ENCODE measurements at places on chromosomes 6 and 20.

GRCh38 chr6:112649853-112650252, 302.7 kb downstream of the RFPL4B start:
- DNase-seq = no peak

DNA sequence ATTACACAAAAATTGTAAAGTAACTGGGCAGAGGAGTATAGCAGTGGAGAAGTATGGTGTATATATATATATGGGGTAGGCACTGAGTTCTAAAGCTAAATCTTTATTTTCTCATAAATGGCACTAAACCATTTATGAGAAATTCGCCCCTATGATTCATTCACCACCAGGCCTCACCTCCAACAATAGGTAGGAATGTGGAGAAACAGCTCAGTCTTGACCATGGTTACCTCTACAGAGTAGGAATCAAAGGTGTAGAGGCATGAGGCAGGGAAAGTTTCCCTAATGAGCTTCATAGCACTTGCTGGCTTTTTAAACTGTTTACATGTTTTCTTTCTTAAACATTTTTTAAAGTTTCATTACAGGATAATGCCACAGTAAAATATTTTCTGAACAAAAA, 36.9 kb upstream of the SUMO4 start:
- DNase-seq = no peak

DNA sequence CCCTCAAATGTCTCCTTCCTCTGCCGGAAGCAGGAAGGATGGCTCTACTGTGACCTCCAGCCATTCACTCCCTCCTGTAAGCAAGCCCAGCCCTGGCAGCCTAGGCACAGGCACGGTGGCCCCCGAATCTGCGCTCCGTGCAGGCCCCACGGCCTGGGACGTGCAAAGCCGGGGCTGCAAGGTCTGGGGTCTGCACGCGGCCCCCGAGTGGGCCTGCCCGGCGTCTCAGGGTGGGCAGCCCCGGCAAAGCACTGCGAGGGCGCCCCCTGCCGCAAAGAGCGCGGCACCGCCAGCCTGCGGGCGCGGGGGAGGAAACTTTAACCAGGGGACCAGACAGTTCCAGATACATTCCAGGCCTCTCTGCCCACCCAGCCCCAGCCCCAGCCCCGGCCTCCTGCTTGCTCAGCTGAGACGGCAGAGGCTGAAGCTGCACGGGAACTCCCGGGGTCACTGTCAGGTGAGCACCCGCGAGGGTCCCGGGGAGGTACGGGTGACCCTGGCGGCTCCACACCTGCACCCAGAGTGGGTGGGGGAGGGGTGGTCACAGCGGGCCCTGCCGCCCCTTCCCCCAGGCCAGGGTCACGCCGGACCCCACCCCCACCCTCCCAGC, 98.8 kb downstream of the ASXL1 start:
- no peak for DNase-seq

DNA sequence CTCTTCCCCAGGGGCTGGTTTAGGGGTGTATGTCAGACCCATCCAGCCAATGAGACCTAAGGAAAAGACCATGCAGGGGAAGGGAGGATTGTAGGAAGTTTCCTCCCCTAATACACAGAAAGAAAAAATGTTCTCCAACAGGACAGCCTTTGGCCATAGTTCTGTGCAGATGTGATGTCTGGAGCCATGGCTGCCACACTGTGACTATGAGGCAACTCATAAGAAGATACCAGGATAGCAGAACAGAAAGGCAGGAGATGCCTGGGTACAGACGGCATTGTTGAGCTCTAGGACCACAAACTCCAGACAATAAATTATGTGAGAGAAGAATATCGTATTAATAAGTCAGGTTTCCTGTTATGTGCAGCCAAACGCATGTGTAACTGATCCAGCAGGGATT, 156.7 kb downstream of the PREX1 start:
- no peak for DNase-seq

All from NCI-H187 (cell line).